ENCODE measurements at places on chromosomes 5 and 9.

DNA sequence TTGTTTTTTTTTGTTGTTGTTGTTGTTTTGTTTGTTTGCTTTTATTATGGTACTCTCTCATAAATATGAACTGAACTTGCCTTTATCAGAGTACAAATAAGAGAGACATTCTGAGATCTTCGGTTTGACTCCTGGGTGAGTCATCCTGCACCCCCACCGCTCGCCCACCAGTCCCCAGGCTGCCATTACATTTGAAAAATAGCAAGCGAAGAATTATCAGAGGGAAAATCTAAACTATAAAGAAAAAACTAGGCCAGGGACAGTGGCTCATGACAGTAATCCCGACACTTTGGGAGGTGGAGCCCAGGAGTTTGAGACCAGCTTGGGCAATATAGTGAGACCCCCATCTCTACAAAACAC, 122.1 kb upstream of the MAP3K1 start:
- DNase-seq = no peak

- no peak for DNase-seq
Observed at GRCh38 chr5:141135718-141136266, 786 bp downstream of the PCDHB5 start.

DNA sequence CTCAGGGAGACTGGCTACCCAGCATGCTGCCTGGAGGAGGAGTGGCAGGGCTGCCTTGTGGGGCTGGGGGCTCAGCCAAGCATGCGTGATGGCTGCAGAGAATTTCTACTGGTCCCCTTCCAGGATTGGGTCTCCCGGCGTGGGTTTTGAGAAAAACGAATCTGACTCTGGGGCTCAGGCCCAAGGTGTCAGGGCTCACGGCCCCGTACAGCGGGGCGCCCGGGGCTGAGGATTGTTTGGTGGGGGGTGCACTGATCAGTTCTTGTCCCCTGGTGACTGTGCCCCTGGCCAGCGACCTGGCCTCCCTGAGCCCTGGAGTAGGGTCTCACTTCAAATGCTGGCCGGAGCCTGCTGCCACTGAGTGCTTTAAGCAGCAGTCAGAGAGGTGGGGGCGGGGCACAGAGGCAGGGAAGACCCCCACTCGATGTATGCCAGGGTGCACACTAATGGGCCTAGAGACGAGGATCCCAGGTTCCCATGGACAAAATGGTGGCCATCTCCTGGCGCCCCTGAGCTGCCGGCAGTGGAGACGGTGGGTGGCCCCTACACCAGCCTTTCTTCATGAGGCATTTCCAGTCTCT, 45.5 kb upstream of the RNU6ATAC start:
- DNase-seq = no peak

DNA sequence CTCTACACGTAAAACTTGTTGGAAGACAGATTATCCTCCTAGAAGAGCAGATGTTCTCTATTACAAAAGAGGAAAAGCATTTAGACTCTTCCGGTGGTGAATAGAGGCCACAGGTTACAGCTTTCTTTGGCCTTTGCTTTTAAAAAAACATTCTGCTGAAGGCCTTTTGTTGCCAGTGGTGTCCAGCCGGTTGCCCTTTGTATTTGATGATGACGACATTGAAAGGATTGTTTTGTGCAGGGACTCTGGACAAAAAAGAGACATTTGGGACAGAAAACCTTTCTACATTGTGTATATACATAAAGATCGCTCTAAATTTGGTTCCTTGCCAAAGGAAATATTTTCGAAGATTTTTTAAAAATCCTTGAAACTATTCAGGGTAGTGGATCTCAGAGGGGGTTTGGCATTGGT, 180.3 kb downstream of the C9orf152 start:
- DNase-seq = no peak

DNA sequence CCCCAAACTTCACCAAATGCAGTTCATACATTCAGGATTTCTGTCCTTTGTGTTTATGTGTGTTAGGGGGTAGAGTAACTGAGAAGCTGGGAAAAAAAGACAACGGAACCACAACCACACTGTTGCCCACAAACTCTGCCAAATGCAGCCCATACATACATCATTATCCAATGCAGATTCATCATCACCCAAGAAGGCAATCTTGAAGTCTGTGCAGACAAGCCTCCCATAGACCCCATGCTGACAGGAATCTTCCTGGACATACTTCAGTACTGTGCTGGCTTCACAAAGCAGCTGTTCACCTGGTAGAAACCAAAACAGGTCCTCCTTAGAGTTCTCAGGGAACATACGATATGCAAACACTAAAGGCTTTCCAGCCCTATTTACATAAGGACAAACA, 38.9 kb downstream of the MTMR12 start:
- no peak for DNase-seq

GRCh38 chr5:64653766-64654560, 36.3 kb upstream of the SHISAL2B start:
- DNase-seq = no peak

DNA sequence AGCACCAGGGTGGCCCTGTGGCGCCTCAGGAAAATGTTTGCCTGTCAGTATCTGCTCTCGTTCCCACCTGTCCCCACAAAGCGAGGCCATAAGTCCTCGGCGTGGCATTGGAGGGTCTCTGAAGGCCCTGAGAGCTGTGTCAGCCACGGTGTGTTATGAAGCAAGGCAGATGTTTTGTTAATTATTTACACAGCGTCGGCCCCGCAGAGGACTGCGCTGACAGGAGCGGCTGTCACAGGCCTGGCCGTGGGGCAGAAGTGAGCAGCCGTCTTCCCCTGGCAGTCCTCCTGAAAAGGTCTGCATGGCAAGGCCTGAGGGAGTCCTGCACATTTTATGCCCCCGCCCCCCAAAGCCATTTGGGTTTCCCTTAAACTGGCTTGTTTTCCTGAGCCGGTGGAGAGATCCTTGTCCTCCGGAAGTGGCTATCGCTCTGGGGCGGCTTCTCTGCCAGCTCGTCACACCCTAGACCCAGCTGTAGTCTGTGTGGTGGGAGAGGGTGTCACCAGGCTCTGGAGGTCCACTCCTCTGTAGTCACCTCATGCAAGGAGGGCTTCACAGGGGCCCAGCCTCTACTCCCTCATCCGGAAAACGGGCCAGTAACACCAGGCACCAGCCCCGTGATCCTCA, 6.2 kb downstream of the NEK6 start:
- DNase-seq = no peak

- no peak for DNase-seq
Observed at GRCh38 chr9:15294604-15295003, 12.4 kb downstream of the TTC39B start.

DNA sequence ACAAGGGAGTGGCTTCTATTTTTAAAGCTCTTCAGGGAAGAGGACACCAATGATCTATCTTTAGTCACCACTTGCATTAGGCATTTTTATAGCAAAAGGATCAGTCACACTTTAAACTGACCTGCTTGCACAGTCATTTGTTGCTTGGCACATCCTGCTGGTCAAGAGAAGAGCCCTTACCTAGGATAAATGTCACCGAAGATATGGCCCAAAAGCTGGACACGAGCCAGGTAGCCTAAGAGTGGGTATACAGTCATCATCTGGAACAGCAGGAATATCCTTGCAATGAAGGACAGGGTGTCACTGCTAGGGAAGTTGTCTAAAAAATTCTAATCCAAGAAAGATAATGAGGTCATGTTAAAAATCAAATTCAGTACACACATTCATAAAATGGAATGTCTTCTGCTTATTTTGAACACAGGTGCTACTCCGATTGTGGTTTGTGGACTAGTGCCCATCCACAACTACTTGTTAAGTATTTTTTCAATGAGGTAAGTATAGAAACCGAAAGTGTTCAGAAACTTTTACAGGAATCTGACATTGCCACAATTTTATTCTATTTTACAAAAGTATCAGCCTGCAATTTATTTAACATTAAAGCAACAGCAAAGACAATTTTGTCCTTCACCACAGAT, 78.4 kb downstream of the SLC38A9 start:
- DNase-seq = no peak

DNA sequence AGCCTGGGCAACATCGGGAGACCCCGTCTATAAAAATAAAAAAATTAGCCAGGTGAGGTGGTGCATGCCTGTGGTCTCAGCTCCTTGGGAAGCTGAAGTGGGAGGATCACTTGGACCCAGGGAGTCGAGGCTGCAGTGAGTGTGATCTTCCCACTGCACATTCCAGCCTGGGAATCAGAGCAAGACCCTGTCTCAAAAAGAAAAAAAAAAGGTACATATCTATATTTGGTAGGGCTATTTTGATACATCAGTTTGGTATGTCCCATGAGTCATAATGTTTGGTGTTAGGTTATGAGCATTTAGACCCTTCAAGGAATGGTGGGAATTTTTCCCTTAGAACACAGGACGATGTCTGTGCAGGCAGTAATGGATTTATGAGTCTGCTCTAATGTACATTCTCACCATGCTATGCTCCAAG, 55.3 kb upstream of the POU4F3 start:
- DNase-seq = no peak

DNA sequence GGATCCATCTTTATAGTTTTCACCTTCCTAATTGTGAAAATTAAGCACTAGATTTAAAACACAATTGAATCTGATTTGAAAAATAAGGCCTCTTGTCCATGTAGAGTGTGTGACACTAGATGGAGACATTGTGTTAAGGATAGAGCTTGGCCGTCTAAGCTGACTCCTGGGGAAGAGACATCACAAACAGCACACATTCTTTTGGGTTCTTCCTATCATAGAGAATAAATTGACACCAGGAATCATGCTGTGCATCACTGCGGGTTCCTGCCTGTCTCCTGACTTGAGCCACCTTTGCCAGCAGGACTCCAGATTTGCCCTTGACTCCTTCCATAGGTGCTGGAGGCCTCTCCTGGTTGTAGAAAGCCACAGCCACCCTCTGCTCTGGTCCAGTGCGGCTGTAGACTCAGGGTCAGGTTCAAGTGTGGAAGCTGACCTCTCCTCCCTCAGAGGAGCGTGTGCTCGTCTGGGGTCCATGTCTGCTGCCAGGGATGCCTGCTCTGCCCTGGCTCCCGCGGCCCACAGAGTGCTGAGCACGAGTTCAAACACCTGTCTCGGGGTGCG, 11.2 kb downstream of the ROPN1L start:
- peak; percentile 61 for DNase-seq

DNA sequence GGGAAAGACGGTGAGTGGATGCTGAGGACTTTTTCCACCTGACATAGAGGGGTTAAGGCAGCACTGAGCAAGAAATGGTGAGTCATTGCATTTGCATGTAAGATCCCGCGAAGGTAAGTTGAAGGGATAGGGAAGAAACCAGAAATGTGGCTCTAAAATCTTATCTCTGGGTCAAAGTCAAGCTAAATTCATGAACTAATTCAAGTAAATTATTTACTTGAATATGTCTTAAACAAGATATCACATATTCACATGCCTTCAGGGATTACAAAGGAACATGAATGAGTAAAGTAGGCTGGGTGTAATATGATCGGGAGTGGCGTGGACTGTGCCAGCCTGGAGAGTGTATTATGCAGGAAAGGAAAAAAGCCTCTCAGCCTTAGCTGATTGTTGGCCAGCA, 74.4 kb upstream of the EQTN start:
- DNase-seq = no peak

- no peak for DNase-seq
Observed at GRCh38 chr5:141484641-141485311, at the start of gene PCDHGC4. Gene PCDHGC4 (plus strand): TSS chr5:141485030. CDS start chr5:141485174, 144 bp downstream.

- peak; percentile 44 for DNase-seq
Observed at GRCh38 chr5:65076251-65076869, 307.6 kb downstream of the CWC27 start.

GRCh38 chr9:123062351-123063176, 29.1 kb downstream of the GPR21 start:
- no peak for DNase-seq

GRCh38 chr5:40165106-40165788, 514.5 kb upstream of the PTGER4 start:
- DNase-seq = no peak

GRCh38 chr9:80557256-80557655, 985.5 kb downstream of the TLE4 start:
- DNase-seq = no peak

DNA sequence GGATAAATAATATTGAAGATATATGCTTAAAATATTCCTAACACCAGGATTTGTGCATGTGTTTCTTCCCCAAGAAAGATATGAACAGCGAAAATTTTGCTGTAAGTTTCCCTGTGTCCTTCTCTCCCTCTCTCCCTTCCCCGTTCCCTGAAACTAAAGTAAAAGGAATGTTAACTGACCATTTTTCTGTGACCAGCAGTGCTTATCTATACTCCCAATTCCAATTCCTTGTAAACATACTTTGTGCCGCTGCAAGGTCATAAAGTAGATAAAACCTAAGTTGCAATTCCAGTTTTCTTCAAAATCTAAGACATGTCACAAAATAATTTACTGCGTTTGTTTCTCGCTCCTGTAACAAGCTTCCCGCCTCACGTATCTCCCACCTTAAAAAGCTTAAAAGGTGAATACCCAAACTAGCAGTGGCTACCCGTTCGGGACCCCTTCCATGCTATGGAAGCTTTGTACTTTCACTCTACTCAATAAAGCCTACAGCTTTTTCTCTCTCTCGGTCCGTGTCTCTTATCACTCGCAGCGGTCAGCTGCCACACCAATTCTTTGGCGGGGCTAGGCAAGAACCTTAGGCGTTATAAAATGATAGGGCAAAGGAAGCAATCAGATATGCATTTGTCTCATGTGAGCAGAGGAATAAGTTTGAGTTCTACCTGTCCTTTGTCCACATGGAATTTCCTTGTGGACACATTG, 1798.0 kb downstream of the EFNA5 start:
- no peak for DNase-seq

DNA sequence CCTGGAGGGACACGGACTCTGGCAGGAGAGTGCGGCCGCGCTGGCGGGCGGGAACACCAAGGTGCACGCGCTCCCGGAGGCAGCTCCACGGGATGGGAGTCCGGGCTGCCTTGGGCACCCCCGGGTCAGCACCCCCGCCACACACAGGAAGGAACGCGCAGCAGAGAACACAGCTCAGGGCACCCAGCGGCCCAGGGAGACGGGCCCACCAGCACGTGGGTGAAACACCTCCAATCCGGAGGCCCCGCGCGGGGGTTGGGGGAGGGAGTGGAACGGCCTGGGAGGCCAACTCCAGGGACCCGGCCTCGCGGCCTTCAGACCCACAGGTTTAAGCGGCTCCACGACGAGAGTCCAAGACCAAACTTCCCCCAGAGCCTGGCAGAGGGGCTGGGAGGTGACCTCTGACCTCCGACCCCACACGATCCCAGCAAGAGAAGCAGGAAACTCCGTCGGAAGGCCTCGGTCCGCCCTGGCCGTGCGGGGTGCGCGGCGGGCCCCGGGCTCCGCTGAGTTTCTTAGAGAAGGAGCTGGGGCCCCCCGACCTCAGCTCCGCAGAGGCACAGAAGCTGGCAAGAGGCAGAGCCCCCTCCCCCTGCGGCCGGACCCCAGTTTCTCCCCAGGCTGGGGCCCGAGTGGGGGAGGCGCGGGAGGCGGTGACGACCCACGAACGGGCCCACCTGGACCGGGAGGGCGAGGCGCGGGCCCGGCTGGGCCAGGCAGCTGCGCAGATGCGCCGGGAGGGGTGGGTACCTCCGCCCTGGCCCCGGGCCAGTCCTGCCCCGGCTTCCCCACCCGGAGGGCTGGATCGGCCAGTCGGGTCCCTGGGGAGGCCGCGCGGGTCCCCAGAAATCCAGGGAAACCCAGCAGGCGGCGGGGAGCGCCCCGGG, 851 bp downstream of the NACC2 start:
- no peak for DNase-seq

GRCh38 chr5:160385496-160385895, 14.4 kb downstream of the FAM200C start:
- no peak for DNase-seq

- no peak for DNase-seq
Observed at GRCh38 chr5:28009576-28009975, 971.2 kb upstream of the CDH9 start.

GRCh38 chr5:96657068-96657467, 5.1 kb upstream of the CAST start:
- DNase-seq = no peak

Measured in DMS 273 treated with DMSO at 0.1 percent for 48 hours (cell line).